ENCODE measurements at places on chromosomes 13 and 19.

DNA sequence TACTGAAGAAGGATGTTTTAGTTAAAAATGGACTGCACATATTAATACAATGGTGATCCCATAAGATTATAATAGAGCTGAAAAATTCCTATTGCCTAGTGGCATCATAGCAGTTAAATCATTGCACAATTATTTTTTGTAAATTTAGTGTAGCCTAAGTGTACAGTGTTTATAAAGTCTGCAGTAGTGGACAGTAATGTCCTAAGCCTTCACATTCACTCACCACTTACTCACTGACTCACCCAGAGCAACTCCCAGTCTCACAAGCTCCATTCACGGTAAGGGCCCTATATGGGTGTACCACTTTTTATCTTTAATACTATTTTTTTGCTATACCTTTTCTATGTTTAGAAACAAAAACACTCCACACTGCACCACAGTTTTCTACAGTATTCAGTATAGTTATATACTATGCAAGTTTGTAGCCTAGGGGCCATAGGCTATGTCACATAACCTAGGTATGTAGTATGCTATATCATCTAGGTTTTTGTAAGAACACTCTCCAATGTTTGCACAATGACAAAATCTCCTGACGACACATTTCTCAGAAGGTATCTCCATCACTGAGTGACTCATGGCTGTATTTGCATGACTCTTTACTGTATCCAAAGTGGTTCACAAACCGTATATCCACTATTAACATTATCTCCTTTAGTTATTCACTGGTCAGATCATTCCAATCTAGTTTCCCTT, 536.0 kb downstream of the KLF12 start:
- DNase-seq, result no peak

- no peak for DNase-seq
Measured at GRCh38 chr13:109728061-109728460, 58.3 kb downstream of the IRS2 start.

DNA sequence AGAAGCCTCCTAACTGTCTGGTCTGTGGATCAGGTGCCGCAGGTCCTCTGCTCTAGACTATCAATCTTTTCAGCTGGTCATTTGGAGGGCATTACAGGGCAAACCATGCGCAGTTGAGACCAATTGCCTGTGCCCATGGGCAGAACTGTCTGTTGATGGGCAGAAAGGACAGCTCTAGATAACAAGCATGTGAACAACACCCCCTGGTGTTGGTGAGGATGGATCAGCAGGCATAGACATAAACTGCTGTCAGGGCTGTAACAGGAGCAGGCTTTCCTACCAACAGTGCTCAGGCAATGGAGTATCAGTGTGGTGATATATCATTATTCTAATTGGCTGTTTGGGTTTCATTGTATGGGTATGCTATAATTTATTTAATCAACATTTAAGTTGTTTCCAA, 104.7 kb upstream of the KL start:
- DNase-seq, result no peak

- no peak for DNase-seq
Measured at GRCh38 chr19:45817725-45818301, 2.7 kb upstream of the RSPH6A start.

GRCh38 chr13:45406421-45406820, 11.8 kb downstream of the SLC25A30 start:
- DNase-seq, result no peak

DNA sequence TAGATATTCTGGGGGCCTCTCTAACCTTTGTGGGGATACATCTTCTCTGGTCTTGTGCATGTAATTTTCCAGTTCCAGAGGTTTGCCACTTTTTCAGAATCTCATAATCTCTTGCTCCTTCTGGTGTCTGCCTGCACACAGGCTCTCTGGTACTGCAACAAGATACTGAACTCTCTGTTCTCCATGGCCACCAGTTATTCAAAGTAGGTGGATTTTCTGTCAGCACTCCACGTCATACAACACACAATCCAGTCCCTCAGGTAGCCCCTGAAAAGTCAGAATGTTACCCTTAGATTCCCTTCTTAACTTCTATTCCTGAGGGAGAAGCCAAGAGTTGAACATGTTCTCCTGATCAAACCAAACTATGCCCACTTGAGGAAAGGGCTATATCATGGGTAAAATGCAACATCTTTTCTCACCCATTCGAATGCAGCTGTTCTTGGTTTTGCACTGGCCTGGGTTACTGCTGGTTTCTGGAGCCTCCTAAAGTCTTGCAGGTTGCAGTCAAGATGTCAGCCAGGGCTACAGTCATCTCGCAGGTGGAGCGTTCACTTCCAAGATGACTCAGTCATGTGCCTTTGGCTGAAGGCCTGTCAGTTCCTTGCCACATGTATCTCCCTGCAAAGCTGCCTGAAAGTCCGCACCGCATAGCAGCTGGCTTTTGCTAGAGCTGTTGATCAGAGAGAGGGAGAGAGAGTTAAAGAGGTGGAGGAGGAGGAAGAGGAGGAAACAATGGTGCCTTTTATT, 57.7 kb upstream of the TUBA3C start:
- no peak for DNase-seq

- DNase-seq, result no peak
Measured at GRCh38 chr19:31349160-31349881, at the start of gene TSHZ3. TSHZ3 (minus strand) TSS chr19:31349436; CDS start chr19:31349219, 217 bp downstream.

- DNase-seq, result no peak
Measured at GRCh38 chr13:101627556-101627943, 175.1 kb downstream of the ITGBL1 start.

DNA sequence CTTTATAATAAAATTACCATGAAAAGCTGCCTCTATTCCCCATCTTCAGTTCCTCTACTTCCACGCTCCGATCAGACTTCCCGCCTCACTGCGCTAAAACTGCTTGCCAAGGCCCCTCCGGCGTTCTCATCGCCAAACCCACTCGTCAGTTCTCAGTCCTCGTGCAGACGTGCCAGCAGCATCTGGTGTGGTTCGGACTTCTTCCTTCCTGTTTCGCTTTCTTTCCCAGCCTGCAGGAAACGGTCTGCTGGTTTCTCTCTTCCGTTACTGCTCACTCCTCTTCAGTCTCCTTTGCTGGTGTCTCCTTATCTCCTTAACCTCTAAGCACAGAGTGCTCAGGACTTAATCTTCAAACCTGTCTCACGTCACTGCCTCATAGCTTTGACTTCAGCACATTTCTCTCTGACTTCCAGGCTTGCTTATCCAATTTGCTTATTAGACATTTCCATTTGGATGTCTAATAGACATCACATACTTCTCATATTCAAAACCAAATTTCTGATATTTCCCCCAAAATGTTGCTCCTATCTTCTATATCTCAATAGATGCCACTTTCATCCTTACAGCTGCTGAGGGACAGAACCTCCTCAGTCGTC, 40.3 kb downstream of the RCBTB2 start:
- peak; percentile 47 for DNase-seq

DNA sequence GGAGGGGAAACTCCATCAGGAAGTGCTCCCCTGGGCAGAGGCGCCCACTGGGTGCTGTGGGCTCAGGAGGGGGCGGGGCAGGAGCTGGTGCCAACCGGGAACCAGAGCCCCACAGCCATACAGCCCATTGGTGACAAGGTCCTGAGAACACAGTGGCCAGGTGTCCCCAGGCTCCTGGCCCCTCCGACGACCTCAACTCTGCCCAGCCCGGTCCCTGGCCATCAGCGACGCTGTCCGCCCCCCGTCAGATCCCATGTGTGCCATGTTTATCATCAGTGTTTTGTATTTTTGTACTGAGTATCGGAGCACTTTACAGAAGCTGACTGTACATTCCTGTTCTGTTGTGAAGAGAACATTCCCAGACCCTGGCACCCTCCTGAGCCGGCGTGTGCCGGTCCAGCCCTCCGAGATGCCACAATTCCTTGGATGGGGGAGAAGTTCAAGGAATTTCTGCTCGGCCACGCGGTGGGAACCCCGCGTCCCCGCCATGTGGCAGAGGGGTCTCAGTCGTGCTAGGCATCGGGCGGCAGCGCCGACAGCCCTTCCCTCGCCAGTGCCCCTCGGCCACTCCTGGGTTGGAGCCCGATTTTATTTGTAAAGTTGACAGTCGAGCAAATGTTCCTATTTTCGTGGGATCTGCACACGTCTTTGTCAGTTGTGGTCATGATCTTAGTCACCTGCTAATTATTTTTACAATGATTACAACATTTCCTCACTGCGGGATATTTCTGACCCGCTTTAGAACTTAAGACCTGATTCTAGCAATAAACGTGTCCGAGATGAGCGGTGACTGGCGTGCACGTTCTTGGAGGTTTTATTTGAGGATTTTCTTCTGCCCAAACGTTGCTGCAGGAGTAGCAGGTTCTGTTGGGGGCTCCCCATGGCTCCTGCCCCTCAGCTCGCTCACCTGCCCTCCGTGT, 16.9 kb downstream of the PEX11G start:
- DNase-seq, result no peak

DNA sequence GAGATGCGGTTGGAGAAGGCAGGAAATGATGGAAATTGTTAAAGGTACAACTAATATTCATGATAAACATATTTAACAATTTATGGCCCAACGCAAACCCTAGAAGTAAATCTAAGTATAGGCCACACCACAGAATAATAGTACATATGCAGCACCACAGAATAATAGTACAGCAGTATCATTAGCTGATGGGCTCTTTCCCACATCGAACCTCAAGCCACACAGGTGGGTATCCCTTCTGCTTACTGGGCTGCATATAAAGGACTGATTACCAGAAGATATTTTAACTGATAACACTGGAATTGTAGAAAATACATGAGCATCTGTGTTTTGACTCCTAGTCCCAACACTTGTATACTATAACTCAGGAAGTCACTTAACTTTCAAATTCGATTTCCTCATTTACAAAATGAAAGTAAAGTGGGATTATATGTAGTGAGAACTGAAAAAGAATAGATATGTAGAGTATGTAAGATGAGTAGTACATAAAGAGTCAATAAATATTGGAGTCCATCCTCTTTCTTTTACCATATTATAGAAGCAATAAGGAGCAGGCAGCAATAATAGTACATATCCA, 91.5 kb downstream of the TSC22D1 start:
- no peak for DNase-seq

- DNase-seq, result no peak
Measured at GRCh38 chr13:52383366-52383765, 22.6 kb downstream of the THSD1 start.

GRCh38 chr19:29277102-29277501, 64.2 kb upstream of the UQCRFS1 start:
- DNase-seq, result peak; percentile 81

DNA sequence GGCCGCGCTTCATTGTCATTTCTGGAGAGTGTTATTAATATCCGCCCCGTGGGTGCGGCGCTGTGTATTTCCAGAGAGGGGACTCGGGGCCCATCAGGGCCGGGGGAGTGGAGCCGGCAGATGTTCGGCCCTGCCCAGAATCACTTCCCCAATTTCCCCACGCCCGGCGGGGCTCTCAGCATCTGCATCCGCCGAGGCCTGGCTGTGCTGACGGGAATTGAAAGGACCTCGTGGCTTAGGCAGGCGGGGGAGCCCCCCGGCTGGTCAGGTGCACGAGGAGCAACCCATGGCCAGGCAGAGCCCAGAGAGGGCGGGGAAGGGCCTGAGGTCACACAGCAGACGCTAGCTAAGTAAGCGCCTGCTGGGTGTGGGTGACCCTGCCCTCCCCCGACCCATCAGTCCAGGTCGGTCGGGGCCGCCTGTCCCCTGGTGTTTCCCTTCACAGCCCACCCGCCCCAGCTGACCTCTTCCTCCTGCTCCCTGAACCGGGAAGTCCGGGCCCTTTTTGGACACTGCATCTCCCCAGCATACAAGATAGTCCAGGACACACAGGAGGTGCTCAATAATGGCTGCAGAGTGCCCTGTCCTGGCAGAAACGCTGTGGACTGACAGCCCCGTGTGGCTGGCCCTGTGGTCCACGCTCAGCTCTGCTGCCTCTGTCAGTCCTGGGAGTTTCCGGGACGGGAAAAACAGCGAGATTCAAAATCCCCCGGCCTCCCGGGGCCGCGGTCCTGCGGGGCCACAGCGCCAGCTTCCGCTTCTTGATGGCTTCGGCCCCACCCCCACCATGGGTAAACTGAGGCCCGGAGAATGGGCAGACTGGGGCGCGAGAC, 22.1 kb downstream of the ARID3A start:
- no peak for DNase-seq

- no peak for DNase-seq
Measured at GRCh38 chr19:40150170-40150569, 41.1 kb upstream of the MAP3K10 start.

DNA sequence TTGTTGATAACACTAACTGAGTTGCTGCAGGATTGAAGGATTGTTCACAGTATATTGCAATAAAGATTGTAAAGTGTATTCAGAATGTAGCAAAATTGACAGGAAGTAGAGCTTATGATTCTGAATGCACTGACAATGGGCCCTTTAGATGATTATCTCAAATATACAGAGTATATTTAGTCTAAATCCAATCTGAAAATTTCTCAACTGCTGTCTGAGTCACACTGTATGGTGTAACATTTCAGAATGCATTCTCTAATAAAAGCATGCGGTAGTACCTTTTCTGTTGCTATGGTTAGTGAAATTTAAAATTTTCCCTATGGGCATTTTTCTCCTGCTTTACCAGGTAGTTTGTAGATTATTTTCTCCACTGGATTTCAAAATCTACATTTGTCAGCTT, 365.2 kb downstream of the PCDH17 start:
- no peak for DNase-seq

DNA sequence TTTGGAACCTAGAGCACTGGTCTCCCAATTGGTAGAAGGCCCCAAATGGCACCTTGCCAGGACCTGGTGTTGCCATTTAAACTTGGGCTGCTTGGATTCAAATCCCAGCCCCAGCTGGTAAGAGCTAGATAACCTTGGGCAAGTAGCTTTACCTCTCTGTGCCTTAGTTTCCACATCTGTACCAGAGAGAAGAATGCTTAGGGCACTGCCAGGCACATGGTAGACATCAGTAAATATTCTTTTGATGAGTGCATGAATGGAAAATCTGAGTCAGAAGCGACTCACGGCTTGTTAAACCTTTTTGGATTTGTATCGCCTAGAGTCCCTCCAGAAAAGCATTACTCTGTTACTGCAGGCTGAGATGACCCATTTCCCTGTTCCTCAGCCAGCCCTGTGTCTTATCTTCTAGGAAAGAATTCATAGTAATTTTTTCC, 90.9 kb downstream of the SIPA1L3 start:
- DNase-seq, result no peak

DNA sequence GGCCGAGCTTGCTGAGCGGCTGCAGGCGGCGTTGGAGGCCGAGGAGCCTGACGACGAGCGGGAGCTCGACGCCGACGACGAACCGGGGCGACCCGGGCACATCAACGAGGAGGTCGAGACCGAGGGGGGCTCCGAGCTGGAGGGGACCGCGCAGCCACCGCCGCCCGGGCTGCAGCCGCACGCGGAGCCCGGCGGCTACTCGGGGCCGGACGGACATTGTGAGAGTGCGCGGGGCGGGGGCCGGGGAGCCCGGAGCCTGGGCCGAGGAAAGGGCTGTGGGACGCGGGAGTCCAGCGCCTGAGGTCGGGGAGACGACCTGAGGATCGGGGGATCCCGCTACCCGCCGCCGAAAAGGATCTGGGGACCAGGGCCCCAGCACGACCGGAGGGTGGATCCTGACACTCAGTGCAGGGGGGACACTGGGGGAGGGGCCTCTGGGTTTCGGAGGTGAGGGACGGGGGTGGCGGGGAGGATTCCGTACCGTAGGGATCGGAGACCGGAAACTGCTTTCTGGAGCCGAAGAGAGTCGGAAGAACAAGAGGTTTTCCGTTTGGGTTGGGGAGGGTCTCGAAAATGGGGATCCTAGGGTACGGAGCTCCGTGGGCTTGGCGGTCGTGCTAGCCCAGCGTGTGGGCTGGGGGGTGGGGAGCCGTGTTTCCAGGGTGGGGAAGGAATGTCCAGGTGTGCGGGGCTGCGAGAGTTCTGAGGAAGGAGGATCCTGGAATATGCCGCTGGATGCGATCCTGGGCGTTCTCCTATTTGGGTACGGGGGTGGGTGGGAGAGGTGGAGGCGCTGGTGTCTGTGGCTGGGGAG, 616 bp downstream of the HNRNPUL1 start:
- peak; percentile 44 for DNase-seq

GRCh38 chr13:79403113-79403512, 2.9 kb downstream of the RBM26 start:
- no peak for DNase-seq

All from CD4-positive, alpha-beta T cell (primary cell).